Cardiac muscle cell (in vitro differentiated cells and primary cell): ENCODE measurements at places on chromosomes 5 and 9. TPM values are rescaled to one million over a fixed set of nuclear protein-coding genes. Genes with fewer than 3 reads are reported as not detected.
A peak's percentile ranks its signal among the peaks of the same experiment; 100 is the strongest.

DNA sequence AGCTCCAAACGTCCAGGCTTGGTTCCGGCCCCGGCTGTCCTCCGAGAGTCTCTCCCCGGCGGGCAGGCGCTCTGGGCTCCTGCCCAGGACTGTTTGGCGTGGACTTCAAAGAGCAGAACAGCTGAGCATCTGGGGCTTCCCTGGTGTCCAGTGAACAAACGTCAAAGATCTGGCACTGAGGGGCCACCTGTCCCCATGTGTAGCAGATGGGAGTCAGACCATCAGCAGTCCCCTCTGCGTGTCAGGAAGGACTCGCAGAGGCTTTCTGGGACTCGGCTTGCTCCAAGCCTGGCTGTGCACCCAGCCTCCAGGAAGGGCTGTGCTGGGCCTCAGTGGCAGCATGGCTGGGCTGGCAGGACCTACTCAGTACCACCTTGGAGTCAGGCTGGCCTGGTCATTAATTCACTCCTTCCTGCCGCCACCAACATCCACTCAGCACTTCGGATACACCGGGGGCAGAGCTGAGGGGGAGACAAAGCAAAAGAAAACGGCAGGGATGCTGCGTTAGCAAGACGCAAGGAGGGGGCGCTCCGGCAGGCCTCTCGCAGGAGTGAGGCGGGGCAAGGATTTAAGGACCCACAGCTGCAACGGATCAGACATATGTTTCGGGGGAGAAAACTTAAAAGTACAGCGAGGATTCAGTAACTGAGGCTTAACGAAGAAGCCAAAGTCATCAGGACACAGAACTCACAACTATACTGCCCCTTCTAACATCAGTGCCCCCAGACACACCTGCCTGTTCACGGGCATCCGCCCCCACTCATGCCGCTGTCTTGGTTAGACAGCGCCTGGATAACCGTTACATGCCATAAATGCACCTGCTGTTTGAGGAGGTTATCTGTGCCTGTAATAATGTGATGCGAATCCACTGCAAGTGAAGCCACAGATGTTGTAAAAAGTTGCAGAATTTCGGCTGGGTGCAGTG lies 164.5 kb upstream of the PHYKPL start:
- no peaks in the 10 kb centered on the region for H3K4me1 ChIP-seq
- H3K27ac ChIP-seq, result no peak overlapping the region
- no peak for DNase-seq
- no peak overlapping the region for H3K4me3 ChIP-seq
- H3K27me3 ChIP-seq, result no peaks in the 10 kb centered on the region

DNA sequence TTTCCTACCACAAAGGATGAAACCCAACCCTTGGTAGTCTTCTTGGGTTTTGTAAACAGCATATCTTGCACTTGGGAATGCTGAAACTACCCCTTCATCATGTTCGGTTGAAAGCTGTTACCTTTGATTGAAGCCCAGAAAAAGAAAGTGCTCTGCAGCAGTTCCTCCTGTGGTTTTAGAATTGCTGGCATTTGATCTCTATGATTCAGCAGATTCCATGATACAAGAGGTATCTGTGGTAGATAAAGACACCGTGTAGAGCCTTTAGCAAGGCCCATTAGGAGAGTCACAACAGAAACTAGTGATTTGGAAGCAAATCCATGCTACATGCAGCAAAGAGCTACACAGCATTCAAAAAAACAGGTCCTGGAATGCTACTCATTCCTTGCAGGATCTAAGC lies 557.0 kb downstream of the TLE1 start:
- no peak overlapping the region for H3K27ac ChIP-seq
- H3K36me3 ChIP-seq, result no peaks in the 10 kb centered on the region
- no peaks in the 10 kb centered on the region for H3K4me1 ChIP-seq
- DNase-seq, result no peak

- peak overlapping the region; percentile 2 for H3K27ac ChIP-seq
- no peak for DNase-seq
- no peak overlapping the region for H3K4me3 ChIP-seq
- no peaks in the 10 kb centered on the region for H3K36me3 ChIP-seq
- no peaks in the 10 kb centered on the region for H3K27me3 ChIP-seq
- H3K4me1 ChIP-seq, result peaks cover 15% of the 10 kb centered on the region
Measured at GRCh38 chr9:110115341-110115820, 92.6 kb downstream of the C9orf152 start.

- H3K4me3 ChIP-seq, result no peak overlapping the region
- H3K36me3 ChIP-seq, result no peaks in the 10 kb centered on the region
- no peaks in the 10 kb centered on the region for H3K27me3 ChIP-seq
- no peak for DNase-seq
Measured at GRCh38 chr5:171680485-171680884, 105.1 kb upstream of the SMIM23 start.

DNA sequence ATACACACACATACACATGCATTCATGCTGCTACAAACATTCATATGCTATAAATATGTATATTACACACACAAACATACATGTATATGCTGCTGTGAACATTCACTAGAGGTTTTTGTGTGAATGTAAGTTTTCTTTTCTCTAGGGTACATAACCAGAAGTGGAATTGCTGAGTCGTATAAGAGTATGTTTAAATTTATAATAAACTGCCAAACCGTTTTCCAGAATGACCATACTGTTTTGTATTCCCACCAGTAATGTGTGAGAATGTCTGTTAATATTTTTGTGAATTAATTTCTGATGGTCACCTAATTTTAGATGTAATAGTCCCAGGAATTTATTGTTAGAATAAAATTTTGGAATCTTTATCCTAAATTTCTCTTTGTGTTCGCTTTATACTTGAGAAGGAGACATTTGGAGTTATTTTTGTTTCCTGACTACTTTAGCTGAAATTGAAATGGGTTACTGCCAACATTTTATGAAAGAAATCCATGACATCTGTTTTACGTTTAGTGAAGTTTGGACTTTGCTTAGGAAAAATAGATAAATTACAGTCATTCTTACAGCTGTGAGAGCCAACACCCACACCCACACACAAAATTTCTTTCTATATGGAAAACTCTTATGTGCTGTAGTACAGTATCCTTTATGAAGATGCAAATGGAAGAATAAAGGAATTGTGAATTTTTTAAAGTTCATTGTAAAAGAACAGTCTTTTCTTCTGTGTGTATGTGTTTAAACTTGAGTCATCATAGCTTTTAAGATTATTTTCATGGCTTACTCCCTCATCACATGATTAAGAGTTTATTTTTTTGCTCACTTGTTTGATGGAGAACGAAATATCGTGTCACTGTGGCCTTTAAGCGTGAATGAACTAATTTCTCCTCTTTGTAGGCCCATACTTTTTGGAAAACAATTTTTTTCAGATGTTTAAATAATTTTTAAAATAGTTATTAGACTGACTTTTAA lies 24.3 kb downstream of the CENPP start:
- DNase-seq, result no peak
- H3K36me3 ChIP-seq, result no peaks in the 10 kb centered on the region
- H3K4me3 ChIP-seq, result no peak overlapping the region
- H3K27me3 ChIP-seq, result no peaks in the 10 kb centered on the region

The PLAC8L1 gene
- not detected in 2 replicates for total RNA-seq
